Activated T-cell treated with anti-CD3 and anti-CD28 coated beads for 1 hour (primary cell): ENCODE measurements at places on chromosomes 5 and 9.

DNA sequence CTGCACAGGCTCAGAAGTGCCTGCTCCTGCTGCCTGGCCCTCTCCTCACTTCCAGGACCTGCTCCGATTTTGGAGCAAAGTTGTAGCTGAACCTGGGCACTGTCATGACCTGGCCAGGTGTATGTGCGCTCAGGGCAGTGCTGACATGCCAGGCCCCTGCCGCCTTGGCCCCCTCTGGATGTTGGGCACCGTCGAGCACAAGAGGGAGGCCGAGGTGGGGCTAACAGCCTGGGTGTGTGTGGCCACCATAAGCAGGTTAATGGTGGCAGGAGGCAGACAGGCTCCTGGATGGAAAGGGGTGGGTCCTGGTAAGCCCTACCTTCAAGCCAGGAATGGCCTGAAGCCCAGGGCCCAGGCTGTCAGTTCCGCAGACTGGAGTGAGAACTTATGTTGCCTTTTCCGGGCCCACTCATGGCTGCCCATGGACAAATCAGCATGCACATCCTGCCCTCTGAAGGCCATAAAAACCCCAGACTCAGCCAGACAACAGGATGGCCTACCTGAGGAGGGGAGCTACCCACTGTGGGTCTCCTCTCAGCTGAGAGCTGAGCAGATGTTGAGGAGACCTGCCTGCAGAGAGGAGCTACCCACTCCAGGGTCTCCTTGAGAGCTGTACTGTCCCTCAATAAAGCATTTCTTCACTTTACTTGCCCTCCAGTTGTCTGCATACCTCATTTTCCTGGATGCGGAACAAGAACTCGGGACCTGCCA lies 66.2 kb downstream of the NACC2 start:
- DNase-seq = no peak

- DNase-seq = no peak
Measured at GRCh38 chr5:32436553-32437242, 7.8 kb downstream of the ZFR start.

DNA sequence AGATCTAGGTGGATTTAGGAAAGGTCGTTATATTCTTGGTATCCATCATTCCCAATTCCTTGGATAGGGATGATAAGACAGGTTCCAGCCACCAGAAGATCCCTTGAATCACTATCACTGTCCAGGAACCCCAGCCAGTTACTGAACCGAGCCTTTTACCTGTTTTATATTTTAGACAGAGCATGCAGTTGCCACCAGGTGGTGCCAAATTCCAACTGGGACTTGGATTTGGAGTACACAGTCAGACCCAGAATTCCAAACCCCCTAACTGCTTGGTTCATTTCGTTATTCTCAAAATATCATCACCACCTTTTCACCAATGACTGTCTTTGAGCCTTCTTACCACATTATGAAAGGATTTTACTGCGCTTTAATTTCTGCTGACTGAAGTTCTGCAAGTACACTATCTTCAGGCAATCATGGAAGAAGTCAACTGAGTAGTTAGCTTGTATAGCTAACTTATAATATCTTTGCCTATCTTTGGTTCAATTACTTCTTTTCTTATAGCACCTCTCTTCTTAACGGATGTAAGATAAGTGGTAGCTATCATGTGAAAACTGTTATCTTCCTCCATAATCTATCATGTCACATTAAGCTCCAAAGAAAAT lies 191.8 kb downstream of the PRR16 start:
- no peak for DNase-seq

DNA sequence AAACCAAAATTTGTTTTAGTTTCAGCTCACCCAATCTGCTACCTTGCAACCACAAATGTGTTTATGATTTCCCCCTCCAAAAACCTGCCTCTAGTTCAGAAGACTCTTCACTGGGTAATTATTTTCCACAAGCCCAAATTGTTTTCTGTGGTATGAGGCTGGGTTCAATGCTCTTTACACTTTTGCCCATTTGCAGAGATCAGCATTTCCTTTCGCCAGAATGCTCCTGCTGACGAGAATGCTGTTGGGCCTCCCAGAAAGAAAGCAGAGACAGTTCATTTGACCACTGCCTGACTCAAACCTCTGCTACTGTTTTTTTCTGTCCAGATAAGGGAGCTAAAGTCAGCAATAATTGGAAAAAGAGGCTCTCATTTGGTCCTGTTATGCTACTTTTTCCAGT lies 427.3 kb downstream of the PDE4D start:
- DNase-seq = no peak

DNA sequence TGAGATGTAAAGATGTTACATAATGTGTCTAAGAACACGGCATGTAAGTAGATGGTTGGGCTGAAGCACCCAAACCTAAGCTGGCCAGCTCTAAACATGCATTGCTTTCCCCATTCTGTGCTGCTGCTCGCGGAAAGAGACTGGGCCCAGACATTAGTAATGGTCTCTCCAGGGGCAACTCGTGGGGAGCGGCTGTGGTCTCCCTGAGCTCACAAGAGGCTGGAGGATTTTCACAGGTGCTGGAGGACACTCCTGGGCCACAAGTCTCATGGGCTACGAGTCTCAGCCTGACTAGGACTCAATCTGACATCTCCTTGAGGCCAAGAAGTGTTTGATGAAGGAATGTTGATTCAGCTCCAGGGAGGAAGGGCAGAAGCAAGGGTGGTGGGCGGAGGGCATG lies 92.7 kb upstream of the PTCH1 start:
- no peak for DNase-seq

DNA sequence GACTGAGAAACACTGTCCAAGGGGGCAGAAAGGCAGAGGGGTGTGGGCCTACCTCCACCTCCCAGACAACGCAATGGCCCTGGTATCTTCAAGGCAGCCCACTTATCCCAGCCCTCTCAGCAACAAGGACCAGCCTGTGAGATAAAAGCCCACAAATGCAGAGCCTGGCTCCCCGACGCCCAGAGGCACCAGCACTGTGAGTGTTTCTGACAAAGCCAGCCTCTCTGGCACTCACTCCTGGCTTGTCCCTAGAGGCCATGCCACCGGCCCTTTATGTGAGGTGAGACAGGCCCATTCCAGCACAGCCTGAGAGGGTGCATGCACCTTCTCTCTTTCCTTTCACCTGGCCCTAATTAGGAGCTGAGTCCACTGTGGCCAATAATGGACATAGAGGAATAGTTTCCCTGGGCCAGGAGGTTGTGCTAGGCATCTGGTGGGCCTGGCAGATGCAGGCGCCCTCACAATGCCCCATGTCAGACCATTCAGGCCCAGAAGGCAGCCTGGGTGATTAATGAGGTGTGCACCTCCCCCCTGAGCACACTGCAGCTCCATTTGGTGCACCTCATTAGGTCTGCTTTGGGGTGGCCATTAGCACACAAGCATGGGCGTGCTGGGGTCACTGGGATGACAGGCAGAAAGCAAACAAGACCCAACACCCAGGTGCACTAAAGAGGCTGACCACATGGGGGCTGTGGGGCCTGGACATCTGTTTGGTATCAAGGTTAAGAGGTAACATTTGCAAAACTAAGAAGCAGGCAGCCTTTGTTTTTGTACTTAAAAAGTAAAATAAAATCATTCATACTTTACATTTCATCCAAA lies 176.0 kb downstream of the MED10 start:
- DNase-seq = no peak

GRCh38 chr5:79898611-79899010 lies 92.5 kb downstream of the MTX3 start:
- DNase-seq = no peak

GRCh38 chr5:132025403-132025971 lies 14.0 kb upstream of the ACSL6 start:
- DNase-seq = no peak

DNA sequence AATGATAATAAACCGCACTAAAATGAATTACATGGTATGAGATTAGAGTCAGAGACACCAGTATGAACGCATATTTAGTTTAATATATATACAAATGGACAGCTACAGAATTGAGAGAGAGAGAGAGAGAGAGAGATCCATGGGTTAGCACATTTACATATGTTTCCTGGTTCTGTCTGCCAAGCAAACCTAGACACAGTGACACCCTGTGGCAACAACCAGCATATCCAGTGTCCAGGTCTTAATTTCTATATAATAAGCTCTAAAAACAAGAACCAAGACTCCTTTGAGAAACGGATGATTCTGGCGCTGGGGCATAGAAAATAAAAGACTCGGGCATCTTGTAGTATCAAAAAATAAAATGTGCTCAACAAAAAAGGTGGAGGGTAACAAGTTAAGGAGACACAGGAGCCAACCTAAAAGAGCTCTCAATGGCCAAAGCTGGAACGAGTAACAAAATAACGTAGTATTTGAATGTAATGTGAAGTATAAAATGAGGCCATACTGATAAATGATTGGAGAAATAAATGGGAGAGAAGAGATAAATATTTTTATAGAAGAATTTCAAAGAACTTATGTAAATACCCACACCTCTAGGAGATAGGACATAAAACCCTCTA lies 84.5 kb downstream of the RFX3 start:
- peak; percentile 6 for DNase-seq

- DNase-seq = no peak
Measured at GRCh38 chr9:121736934-121737462, 85.6 kb downstream of the DAB2IP start.

DNA sequence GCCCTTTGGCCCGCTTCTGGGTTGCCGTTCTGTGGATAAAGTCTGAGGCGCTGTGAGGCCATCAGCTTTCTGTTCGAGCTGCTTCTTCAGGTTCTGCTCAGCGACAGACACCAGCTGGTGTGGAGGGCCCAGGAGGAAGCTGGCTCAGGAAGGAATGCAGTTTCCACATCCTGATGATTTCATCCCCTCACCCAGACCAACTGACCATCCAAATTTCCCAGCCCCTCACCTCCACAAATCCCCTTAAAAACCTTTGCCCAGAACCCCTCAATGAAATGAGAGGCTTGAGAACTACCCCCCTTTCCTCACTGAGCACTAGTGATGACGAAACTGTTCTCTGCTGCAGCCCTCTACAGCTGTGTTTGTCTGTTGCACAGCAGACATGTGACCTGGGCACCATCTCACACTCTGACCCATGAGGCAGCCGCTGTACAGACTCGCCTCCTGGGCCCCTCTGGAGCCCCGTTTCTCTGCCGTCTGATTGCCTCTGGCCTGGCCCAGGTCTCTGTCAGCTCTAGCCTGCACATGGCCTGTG lies 45.4 kb downstream of the SPATA31C2 start:
- no peak for DNase-seq

GRCh38 chr5:88159591-88159990 lies 109.1 kb downstream of the TMEM161B start:
- no peak for DNase-seq

DNA sequence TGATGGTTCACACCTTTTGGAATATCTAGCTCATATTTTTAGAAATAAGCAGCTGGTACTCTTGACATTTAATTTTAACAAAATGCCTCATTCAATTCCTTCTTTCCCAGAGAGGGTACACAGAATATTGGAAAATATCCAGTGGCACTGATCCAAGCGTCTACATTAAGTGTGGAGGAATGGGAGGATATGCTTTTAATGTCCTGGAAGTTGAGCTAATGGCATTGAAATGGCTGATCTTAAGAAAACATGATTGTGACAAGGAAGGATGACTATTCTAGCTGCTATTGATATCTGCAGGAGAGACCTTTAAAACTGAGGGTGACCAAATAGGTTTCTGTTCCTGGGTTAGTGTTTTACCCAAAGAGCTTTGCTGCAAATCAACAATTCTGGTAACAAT lies 30.0 kb downstream of the ZNF366 start:
- DNase-seq = no peak

DNA sequence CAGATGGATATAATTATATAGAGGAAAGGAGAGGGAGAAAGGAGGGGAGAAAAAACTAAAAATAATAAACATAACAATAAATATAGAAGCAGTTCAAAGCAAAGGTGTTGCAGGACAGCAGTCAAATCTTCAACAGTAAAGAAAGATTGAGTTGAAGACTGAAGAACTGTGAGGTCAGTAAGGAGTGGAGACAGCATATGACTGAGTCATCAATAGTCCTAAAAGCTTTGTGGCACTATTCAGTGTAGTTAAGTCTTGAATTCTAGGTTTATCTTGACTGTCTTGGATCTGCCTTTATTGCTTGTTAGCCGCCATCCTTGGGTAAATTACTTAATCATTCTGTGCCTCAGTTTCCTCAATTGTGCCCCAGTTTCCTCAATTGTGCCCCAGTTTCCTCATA lies 137.0 kb downstream of the MRPS30 start:
- no peak for DNase-seq

GRCh38 chr9:38081356-38082108 lies 12.5 kb upstream of the SHB start:
- no peak for DNase-seq

GRCh38 chr9:128142596-128142995 lies 6.7 kb upstream of the LCN2 start:
- DNase-seq = no peak

DNA sequence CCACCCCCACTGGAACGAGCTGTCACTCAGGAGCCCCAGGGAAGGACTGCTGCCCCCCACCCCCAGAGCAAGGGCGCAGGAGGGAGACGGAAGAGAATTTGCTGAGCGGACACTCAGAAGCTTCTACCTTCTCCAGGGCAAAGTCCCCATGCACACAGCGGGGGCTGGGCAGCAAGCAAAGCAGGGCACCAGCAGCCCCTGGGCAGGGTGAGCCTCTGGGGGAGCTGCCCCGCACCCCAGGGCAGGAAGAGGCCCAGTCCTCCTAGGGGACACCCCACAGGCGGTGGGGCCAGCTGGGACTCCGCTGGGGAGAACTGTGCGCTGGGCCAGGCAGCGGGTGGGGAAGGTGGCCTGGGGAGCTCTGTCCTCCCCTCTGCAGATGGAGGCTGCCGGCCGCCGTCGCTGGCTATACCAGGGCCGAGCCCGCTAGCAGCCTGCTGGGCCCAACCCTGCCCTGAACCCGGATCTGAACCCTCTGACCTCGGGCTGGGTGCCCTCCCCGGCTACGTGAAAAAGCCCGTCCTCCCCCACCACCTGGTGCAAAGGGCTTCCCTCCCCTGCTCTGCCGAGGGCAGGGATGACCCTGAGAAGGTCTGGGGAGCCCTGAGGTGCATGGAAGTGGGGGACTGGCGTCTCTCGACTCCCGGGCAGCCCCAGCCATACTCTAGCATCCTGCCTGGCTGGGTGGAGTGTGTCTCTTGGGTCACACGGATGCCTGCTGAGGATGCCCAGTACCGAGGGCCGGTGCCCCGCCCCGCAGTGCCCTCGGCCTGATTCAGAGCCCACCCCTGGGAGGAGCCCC lies 597 bp upstream of the SLC34A3 start:
- no peak for DNase-seq

GRCh38 chr5:72947498-72947897 lies 8.3 kb upstream of the FCHO2 start:
- no peak for DNase-seq

DNA sequence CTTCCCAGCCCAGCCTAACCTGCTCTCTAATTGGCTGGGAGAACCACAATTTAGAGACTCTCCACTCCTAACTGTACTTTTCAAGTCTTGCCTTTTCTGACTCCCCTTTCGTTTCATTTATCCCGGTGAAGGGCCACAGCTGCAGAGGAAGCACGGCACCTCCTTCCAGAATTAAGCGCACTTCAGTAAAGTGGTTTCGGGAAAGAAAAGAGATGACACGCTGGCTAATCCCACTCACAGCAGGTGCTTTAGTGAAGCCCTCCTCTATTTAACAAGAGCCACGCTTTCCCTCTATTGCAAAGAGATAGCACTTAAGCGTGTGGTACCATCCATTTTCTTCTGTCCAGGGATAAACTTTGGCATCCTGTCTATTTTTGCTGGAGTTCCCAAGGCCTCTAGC lies 4.8 kb downstream of the DNAH5 start:
- no peak for DNase-seq

GRCh38 chr5:2658447-2658846 lies 93.0 kb downstream of the IRX2 start:
- DNase-seq = no peak

GRCh38 chr9:3457175-3457574 lies 68.6 kb downstream of the RFX3 start:
- no peak for DNase-seq
